ENCODE measurements at places on chromosomes 6 and 20.

DNA sequence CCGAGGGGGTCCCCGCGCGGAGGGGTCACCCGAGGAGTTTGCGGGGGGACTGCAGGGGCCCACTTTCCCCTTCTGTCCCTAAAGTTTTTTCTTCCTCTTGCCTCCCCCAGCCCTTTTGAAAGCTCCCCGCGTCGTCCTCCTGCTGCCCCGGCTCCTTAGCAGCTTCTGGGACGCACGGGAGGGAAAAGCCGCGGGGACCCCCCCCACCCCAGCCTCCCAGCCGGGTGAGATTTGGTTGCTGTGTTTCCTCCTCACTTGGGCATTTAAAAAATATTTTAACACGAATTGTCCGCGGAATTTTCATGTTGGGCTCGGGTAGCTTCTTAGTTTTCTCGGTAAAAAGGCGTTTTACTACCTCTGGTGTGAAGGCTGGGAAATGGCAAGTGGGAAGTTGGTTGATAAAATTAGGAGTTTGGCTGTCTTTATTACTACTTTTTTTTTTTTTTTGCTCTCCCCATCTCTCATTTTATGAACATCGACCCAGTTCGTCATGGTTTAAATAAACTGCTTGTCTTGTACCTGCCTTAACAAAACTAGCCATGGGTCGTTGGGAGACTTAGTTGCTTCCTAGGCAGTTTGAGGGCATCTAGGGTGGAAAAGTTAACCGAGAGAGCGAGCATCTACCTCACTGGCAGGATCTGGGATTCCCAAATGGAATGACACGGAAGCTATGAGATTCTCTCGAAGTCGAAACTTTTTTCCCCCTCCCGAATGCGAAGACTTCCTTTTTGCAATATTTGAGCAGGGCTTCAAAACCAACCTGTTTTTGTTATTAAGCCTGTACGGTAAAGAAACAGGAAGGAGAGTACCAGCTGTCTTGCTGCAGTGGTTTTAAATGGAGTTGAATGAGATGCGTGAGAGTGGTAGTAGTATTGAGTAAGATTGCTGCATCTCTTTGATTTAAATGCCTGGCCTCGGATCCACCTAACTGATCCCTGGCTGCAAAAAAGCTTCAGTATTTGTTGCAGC lies 868 bp downstream of the NCOA3 start:
- peak; percentile 65 for DNase-seq

GRCh38 chr6:156423829-156424228 lies 353.3 kb upstream of the ARID1B start:
- DNase-seq, result peak; percentile 53

- no peak for DNase-seq
These were observed 149.1 kb downstream of the KCNQ5 start for GRCh38 chr6:72770959-72771358.

DNA sequence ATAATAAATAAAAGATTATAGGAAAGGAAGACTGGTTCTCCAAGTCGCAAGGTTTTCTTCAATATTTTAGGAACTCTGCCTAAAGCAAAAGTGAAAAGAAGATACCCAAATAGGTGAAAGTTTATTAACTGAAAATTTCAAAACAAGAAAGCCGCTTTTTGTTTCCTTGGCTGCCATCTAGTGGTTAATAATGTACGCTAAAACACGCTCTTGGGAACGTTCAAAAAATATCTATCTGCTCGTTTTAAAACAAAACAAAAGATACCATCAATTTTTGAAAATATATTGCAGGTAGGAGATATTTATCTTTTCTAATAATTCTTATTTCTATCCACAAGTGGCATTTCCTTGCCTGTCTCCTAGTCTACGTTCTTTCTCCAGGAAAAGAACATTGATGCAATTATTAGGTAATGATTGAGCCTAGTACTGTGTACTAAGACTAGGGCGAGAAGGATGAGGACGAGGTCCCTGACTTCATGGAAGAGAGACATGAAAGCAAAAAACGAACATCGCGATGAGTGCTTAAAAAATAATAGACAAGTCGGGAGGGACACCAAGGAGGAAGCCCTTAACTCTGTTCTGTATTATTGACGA lies 97.2 kb downstream of the SPTLC3 start:
- DNase-seq, result no peak

GRCh38 chr20:4069751-4070150 lies 54.4 kb upstream of the RNF24 start:
- no peak for DNase-seq

DNA sequence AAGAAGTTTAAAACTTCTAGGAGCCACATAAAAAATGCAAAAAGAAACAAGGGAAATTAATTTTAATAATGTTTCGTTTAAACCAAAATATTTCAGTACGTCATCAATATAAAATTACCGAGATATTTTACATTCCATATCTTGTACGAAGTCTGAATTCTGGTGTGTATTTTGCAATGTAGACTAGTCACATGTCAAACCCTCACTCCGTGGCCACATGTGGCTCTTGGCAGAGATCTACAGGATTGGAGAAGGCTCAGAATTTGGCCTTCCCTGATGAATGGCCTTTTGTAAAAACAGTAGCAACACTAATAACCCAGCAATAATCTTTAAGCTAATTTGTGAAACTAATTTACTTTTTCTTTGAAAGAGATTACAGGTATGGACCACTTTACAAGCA lies 217.1 kb downstream of the PRL start:
- DNase-seq, result no peak

DNA sequence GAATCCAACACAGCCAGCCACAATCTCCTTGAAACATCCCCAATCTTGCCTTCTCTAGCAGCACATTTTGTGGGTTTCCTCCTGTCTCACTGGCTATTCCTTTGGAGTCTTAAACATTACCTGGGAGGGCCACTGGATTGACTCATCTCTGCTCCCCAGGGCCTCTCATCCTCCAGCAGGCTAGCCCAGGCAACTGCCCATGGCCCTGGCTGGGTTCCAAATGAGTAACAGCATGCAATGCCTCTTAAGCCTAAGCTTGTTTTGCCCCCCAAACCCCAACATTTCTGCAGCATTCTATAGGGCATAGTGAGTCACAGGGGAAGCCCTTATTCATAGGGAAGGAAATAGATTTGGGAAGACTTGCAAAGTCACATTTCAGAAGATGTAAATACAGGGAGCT lies 204.9 kb downstream of the FOXA2 start:
- DNase-seq, result no peak

DNA sequence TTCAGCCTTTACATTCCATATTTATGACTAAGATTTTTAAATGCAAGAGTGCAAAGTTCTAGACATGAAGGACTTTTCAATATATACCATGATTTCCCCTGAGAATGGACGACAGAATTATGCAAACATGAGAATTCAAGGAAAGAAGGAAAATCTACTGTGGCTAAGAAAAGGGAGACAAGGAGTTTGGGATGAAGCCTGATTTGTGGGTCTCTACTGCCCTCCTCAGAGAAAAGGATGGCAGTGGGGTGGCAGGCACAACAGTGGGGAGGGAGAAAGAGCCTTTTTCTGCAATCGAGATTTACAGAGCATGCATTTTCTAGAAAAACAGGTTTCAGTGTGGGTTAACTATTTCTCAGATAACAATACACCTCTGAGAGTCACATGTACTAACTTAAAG lies 466.9 kb upstream of the NRSN1 start:
- no peak for DNase-seq

- no peak for DNase-seq
These were observed 63.3 kb downstream of the MOCS1 start for GRCh38 chr6:39870950-39871349.

GRCh38 chr6:136666041-136666440 lies 115.8 kb upstream of the MAP7 start:
- no peak for DNase-seq

- DNase-seq, result no peak
These were observed 9.3 kb upstream of the GFOD1 start for GRCh38 chr6:13496513-13497190.

DNA sequence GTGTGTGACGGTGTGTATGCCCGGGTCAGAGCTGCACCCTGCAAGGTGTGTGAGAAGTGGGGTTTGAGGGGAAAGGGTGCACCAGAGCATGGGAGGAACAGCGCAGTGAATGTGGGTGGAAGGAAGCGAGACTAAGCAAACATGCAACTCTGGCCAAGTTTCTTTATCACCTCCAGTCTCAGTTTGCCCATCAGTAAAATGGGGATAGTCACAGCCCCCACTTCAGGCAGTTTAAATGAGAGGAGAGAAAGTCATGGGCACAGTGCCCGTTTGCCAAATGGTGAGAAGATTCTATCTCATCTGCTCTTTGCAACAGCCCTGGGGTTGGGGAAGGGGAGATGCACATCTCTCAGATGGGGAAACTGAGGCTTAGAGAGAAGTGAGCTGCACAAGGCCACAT lies 12.8 kb upstream of the VSTM2L start:
- no peak for DNase-seq

DNA sequence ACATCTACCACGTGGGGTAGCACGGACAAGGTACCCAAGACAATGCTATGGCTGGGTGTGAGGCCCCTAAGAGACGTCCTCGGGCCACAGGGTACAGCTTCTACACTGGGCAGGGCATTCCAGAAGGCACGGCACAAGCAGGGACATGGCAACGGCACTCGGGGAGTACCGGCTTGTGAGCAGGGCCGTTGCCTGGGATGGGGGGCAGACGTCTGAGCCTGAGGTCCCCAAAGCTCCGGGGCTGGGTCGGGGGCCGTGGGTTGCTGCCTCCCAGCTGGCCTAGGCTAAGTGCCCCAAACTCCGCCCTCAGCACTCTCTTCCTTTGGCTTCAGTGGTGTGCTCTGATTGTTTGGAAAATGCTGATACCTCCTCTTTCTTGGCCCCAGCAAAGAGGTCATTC lies 110.6 kb downstream of the SULF2 start:
- DNase-seq, result no peak

- no peak for DNase-seq
These were observed 9.1 kb upstream of the SHLD1 start for GRCh38 chr20:5741089-5741488.

DNA sequence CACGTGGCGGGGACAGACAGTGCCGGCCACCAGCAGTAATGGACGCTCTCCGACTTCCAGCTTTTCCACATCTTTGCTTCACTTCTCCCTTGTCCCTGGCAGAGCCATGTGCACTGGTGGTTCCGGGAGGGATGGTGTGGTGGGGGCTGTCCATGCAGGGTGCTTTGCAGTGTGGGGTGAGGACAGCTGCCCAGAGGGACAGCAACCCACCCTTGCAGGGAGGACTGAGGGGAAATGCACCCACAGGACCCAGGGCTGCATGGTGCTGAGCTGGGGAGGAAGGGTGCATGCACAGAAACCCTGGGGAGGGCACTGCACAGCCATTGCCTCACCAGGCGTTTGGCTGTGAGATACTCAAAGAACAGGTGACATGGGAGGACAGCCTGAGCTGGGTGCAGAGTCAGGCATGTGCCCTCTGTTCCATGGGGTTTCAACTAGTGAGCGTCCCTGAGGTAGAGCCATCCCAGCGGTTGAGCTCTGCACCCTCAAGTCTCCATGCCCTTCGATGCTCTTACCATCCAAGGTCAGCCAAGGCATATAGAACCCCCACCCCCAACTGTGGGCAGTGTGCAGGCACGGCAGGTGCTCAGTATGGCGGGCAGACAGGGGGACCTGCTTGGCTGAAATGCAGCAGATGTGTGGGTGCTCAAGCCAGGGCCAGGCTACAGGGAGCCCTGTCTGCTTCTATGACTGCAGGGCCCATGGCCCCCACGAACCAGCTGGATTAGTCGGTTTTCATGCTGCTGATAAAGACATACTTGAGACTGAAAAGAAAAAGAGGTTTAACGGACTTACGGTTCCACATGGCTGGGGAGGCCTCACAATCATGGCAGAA lies 239.7 kb downstream of the TTLL2 start:
- no peak for DNase-seq

- DNase-seq, result no peak
These were observed 78.2 kb downstream of the TCP11 start for GRCh38 chr6:35062676-35063574.

- DNase-seq, result no peak
These were observed 62.5 kb upstream of the TIAM2 start for GRCh38 chr6:154932515-154933027.

- no peak for DNase-seq
These were observed 44.8 kb upstream of the ARHGAP18 start for GRCh38 chr6:129754750-129755149.

GRCh38 chr6:27894839-27895762 lies 17.1 kb downstream of the OR2B2 start:
- peak; percentile 81 for DNase-seq

DNA sequence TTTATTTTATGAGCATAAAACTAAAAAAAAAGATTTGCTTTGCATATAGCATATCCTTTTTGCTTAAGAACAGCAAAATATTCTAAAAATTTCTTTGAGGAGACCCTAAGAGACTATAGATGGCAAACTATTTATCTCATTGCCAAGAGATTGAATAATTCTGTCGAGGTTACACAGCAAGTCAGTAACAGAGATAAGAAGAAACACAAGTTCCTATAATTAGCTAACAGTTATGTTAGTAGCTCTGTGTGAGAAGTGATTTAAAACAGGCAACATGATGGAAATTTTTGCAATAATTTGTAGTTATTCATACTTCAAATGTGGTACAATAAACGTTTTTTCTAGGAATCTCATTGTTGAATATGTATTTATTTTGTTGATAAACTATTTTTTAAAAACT lies 9.1 kb downstream of the LAMA2 start:
- no peak for DNase-seq

- DNase-seq, result no peak
These were observed 48.1 kb downstream of the TCP11 start for GRCh38 chr6:35093118-35093445.

DNA sequence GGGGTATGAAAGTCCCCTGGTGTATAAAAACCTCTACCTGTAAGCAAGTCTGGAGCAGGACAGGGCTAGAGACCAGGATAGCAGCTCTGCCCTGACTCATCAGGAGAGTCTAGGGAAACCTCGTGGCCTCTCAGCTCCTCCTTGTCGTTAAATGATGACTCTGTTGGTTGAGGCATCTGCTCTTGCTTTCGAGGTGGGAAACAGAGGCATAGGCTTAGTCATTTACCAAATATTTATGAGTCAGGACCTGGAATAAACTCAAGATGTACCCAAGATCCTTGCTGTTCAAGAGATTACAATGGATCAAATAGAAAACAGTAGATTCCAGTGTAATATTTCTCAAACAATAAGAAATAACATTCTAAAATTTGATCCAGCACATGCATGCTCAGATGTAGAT lies 5.5 kb downstream of the MANBAL start:
- no peak for DNase-seq

- no peak for DNase-seq
These were observed 67.7 kb upstream of the ZNFX1 start for GRCh38 chr20:49345524-49345923.

DNA sequence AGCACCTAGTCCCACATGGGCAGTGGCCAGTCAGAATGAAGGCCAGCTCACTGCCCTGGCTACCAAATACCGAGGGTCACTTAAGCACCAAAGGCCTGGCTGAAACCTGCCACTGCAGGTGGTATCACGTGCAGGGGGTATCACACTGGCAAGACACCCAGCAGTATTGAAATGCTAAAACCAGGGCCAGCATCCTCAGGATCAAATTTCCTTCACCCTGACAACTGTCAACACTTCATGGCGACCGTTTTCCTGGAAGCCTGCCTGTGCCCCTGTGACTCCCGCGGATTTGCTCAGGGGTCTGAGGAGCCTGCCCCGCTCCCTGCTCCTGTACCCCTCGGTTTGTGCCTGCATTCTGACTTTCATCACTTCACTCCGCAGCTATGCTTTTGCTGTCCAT lies 151.1 kb downstream of the TTLL2 start:
- no peak for DNase-seq

Data from CD4-positive, alpha-beta memory T cell (primary cell).